ENCODE measurements at places on chromosomes 11 and 22.

DNA sequence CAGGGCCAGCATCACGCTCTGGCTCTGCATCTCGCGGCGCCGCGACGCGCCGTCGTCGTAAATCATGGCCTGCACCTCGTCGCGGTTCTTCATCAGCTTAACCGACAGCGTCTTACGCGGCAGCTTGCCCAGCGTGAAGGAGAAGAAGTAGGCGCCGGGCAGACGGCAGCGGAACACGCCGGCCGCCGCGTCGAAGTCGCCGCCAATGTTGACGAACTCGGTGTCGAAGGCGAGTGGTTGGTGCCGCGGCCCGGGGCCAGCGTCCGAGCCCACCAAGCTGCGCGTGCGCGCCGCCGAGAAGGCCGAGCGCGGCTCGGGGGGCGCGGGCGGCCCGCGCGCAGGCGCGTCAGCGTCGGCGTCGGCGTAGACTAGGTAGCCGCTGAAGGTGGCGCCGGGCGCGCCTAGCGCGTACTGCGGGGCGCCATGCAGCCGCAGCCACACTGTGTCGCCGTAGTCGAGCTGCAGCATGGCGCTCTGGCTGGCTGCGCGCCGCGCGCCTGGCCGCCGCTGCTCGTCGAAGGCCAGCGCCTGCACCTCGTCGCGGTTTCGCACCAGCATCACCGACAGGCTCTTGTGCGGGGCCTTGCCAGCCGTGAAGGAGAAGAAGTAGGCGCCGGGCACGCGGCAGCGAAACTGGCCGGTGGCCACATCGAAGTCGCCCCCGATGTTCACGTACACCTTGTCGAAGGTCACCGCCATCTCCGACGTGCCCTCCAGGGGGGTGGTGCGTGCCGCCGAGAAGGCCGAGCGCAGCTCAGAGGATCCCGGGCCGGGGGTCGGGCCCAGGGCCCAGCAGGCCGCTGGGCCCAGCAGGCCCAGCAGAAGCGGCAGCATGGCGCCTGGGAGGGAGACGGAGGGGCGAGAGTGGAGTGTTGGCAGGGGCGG, 3.7 kb downstream of the FAM180B start:
- no peak for DNase-seq

DNA sequence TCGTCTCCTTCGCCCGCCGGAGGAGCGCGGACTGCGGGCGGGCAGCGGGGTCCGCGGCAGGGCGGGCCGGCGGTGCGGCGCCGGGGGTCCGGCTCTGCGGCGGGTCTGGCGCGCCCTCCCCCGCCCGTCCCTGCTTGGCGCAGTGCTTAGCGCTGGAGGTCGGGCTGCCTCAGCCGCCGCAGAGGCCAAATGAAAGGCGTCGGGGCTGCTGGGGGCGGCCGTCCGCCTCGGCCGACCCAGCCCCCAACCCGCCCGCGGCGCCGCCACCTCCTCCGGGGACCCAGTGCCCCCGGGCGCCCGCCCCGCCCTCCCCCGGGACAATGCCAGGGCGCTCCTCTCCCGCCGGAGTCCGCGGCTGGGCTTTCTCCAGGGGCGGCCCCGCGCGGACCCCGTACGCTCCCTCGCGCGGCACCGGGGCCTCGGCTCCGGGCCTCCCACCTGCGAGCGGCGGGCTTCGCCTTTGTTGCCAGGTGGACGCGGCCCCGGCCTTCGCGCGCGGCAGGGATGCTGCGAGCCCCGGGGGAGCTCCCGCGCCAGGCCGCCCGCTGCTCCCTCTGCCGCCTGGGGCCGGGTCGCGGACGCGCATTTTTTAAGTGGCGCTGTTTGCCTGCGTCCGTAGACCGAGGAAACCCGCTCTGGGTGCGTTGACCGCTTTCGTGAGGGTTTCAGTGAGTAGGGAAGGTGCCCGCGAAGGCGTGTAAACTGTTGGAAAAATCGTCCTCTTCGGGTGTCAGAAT, 583 bp downstream of the APLP2 start:
- DNase-seq, result peak; percentile 64

DNA sequence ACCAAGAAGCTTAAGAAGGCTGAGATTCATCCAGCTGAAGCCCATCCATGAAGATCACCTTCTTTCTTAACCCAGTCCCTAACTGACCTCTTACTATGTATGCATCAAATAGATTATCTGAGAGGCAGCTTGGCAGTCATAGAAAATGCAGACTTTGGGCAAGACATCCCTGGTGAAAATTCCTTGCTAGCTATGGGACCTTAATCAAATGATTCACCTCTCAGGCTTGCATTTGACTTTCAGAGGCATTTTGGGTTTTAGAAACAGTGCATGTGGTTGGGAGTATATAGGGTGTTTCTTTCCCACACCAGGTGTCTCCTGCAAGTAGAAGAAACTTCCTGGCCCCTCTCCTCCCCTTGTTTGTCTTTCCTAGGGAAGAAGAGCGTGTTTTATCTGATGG, 188.5 kb upstream of the ISX start:
- DNase-seq, result no peak

GRCh38 chr11:58564231-58564630, 11.4 kb downstream of the LPXN start:
- DNase-seq, result no peak

GRCh38 chr11:70628176-70628854, 230.0 kb downstream of the CTTN start:
- no peak for DNase-seq

- no peak for DNase-seq
These were observed 159.2 kb downstream of the MSANTD4 start for GRCh38 chr11:105862736-105863367.

DNA sequence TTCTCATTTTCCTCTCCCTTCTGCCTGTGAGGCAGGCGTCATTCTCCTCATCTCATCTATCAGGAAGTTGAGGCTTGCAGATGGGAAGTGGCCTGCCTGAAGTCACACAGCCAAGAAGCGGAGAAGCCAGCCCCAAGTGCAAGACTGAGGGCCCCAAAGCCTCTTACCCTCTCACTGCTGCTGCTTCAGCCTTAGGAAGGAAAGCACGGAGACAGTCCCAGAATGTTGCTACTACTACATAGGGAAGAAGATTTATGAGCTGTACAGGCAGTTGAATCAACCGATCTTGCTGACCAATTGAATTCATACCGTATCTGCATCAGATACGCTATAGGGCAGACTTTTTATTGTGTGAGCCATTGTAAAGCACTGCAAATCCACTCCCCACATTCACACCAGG, 89.0 kb downstream of the CWC15 start:
- no peak for DNase-seq

GRCh38 chr11:126452241-126453101, 97.0 kb downstream of the ST3GAL4 start:
- DNase-seq, result no peak

- no peak for DNase-seq
These were observed 1368.2 kb downstream of the FAM181B start for GRCh38 chr11:81365496-81365895.

GRCh38 chr11:3665336-3666022, 5.7 kb downstream of the CHRNA10 start:
- DNase-seq, result no peak

GRCh38 chr11:65501472-65502273, 2.8 kb downstream of the MALAT1 start:
- no peak for DNase-seq

GRCh38 chr22:18033204-18033998, 9.0 kb upstream of the MICAL3 start:
- no peak for DNase-seq

DNA sequence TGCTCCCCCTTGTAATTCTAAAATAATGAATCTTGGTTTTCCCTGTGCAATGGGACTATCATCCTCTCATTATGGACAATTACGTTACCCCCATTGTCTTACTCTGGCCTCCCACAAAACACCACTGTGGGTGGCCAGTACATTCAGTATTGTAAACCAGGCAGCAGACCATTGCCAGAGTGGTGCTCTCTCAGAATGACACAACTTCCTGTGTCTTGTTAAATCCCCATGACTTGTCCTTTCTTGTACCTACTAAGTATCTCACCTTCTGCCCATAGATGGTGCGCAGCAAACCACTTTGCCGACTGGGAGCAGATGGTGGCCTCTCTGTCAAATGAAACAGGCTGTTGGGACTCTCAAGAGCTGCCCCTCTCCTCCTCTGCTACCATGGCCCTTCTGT, 287.1 kb upstream of the RAG2 start:
- no peak for DNase-seq

DNA sequence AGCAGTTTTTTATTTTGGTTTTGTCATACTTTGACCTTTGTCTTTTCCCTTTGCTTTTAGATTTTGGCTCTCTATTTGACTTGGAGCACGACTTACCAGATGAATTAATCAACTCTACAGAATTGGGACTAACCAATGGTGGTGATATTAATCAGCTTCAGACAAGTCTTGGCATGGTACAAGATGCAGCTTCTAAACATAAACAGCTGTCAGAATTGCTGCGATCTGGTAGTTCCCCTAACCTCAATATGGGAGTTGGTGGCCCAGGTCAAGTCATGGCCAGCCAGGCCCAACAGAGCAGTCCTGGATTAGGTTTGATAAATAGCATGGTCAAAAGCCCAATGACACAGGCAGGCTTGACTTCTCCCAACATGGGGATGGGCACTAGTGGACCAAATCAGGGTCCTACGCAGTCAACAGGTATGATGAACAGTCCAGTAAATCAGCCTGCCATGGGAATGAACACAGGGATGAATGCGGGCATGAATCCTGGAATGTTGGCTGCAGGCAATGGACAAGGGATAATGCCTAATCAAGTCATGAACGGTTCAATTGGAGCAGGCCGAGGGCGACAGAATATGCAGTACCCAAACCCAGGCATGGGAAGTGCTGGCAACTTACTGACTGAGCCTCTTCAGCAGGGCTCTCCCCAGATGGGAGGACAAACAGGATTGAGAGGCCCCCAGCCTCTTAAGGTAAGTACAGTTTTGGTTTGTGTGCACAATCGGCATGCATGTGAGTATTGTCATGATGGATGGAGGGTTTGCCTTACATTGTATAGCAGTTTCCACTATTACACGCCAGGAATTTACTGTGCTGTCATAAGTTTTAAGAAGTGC, 25.0 kb downstream of the EP300 start:
- DNase-seq, result no peak

DNA sequence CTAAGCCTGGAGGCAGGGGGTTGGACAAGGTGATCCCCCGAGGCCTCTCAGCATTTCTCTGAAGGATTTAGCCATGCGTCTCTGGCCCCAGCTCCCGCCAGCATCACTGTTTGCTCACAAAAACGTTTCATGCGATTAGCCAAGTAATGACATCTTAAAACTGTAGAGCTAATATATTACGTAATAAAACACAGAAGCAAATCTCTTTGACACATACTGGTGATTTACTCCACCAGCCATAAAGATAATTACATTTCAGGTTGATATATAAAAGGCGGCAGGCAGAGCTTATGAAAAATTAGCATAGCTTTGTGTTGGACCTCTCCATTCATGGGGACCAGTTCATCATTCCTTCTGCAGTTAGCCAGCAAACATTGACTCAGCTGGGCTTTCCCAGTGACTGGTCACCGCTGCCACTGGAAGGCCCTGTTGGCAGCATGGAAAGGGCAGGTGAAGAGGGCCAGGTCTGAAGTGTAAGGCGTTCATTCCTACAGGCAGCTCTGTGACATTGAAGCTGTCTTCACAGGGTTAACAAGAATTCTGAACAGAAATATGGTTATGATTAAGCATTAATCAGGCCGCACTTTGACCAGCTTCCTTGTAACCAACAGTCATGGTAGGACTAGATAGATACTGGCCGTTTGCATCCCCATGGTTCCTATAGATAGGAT, 150.3 kb downstream of the NECTIN1 start:
- no peak for DNase-seq

DNA sequence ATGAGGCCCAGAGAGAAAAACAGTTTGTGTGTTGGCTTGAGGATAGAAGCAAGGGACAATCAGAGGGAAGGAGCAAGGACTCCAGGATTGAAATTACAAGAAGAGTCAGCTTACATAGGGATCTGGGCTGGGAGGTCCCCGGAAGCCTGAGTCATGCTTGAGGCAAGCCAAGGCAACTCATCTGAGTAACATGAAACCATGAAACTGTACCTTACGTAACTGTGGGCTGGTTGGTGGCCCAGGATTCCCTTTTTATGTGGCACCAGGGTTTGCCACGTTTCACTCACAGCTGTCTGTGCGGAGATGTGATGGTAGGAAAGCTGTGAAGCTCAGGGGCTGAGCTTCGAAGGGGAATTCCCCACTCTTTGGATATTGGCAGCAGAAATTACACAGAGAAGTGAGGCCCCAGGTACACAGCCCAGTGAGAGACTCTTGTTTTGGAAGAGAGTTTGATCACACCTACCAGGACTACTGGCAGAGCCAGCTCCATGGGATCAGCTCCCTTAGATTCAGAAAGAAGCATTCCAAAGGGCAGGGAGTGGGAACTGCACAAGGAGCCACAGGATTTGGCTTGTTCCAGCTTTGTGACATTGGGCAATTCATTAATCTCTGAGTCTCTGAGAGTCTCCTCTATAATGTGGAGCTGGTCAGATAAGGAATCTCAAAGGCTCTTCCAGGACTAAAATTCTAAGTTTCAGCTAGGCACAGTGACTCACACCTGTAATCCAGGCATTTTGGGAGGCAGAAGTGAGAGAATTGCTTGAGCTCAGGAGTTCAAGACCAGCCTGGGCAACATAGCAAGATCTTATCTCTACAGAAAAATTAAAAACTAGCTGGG, 7.8 kb downstream of the SLC5A1 start:
- peak; percentile 80 for DNase-seq

DNA sequence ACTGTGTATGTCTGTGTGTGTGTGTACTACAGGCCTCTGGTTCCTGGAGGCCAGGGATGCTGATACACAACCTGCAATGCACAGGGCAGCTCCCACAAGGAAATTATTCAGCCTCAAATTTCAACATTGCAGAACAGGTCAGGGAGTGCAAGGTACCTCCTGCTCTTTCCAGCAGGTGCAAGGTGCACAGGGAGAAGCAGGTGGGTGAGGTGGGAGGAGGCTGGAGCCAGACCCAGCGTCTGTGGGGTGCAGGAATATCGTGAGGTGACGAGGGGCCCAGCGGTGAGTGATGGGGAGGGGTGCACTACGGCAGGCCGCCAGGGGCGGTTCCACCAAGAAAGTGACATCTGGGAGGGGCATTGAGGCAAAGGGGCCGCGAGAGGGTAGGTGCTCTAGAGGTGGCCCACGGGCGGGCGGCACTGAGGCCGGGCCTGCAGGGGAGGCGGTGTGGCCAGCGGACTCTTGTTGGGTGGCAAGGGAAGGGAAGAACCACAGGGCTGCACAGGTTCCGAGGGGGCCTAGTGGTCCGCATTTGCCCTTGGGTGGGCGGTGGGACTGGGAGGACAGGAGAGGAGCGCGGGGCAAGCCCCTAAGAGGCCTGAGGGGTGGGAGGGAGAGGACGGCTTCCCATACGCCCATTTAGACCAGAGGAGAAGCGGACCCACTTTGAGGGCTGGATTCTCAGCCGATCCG, 21.6 kb downstream of the DGCR6L start:
- DNase-seq, result no peak

All from stimulated activated CD4-positive, alpha-beta T cell treated with anti-CD3 and anti-CD28 coated beads, Interleukin-15, amount 100 ng/mL, for 24 hours (primary cell).